LNCaP clone FGC (cell line): ENCODE measurements at places on chromosomes 1 and 21.

DNA sequence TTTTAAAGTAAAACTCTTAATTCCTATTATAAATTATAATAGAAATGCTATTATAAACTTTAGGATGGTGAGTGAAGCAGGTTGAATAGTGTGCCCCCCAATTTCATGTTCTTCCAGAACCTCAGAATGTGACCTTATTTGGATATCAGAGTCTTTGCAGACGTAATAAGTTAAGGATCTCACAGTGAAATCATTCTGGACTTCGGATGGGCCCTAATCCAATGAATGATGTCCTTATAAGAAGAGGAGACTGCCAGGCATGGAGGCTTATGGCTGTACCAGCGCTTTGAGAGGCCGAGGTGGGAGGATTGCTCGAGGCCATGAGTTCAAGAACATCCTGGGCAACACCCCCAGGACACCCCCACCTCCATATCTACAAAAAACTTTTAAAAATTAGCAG is 9.4 kb upstream of the MT1HL1 start:
- no peak for DNase-seq

DNA sequence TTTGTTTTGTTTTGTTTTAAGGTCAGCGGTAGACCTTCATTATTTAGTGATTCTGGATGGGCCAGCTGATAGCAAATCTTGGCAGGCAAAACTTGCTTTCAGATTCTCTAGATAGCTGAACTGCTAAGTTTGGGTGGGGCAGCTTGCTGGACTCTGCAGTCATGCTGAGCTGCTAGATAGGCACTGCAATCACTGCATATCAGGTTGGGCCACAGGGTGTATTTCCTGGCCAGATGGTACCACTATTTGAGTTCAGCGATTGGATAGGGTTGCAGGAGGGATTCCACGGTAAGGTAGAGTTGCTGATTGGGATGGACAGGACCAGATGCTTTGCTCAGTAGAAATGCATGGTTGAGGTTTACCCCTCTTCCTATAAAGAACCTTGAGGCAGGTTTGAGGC is 579.3 kb upstream of the ADGRL4 start:
- no peak for DNase-seq

GRCh38 chr1:90391126-90391525 is 326.0 kb downstream of the BARHL2 start:
- DNase-seq: no peak

DNA sequence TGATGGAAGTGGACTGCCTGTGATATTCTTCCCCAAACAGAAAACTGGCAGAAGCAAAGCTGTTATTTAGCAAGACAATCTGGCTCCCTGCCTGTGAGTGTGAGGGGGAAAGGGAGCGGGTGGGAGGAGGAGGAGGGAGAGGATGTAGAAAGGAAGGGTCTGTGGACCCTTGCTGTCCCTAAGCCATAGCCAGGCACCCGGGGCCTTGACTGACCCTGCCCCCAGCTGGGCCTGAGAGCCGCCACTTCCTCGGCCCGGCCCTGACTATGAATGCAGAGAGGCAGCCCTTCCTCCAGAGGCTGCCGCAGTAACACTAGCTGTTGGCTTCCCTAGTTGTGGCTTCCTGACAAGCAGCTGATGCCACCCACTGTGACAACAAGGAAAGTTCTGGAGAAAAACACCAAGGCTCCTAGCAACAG is 13.9 kb downstream of the PLA2G2F start:
- DNase-seq: no peak

- DNase-seq: no peak
Observed at GRCh38 chr1:229470406-229471043, 36.6 kb upstream of the ACTA1 start.

GRCh38 chr1:80994934-80995333 is 805.8 kb upstream of the ADGRL2 start:
- no peak for DNase-seq

DNA sequence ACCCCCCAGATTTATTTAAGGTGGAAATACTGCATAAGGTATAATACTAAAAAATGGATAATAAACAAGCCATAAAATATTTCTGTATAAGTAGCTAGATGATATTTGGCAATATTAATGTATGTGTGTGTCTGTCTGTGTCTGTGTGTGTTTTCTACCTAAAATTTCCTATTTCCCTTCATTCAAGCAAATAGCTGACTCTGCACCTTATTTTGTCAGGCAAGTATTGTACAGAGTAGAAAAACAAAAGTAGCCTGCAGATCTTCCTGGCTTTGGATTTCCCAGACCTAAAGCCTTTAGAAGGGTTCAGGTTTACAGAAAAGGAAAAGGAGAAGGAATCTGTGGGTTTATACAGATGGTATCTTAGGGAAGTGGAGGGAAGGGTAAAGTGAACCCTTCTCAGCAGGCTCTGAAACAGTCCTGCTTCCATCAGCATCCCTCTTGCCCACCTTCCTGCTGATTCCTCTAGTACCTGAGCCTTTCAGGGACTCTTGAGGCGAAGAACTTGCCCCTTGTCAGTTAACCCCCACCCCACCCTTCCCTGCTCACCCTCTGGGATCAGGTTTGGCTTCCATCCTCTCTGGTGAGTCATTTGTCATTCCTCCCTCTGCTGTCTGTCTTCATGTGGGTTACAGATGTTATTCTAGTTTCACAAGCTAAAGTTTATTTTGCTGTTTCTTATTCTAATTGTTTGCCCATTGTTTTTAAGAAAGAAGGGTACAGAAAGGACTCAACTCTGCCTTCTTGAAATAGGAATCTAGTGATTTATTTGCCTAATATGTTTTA is 21.7 kb upstream of the RGS16 start:
- no peak for DNase-seq

GRCh38 chr1:115186711-115187265 is 97.5 kb upstream of the TSPAN2 start:
- DNase-seq: no peak

GRCh38 chr1:38476850-38477178 is 382.8 kb downstream of the RRAGC start:
- DNase-seq: no peak

GRCh38 chr1:210347112-210347511 is 18.4 kb downstream of the HHAT start:
- DNase-seq: no peak

- DNase-seq: no peak
Observed at GRCh38 chr21:46455575-46456385, 2.9 kb upstream of the DIP2A start.

GRCh38 chr1:60950224-60951063 is 131.9 kb upstream of the NFIA start:
- no peak for DNase-seq

DNA sequence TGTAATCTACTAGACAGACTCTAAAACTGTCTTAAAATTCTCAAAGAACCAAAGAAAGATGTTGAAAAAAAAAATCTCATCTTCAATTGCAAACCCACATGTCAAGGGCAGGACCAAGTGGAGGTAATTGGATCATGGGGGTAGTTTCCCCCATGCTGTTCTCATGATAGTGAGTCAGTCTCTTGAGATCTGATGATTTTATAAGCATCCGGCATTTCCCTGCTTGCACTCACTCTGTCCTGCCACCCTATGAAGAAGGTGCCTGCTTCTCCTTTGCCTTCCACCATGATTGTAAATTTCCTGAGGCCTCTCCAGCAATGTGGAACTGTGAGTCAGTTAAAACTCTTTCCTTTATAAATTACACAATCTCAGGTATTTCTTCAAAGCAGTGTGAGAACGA is 257.0 kb downstream of the HHIPL2 start:
- DNase-seq: no peak

DNA sequence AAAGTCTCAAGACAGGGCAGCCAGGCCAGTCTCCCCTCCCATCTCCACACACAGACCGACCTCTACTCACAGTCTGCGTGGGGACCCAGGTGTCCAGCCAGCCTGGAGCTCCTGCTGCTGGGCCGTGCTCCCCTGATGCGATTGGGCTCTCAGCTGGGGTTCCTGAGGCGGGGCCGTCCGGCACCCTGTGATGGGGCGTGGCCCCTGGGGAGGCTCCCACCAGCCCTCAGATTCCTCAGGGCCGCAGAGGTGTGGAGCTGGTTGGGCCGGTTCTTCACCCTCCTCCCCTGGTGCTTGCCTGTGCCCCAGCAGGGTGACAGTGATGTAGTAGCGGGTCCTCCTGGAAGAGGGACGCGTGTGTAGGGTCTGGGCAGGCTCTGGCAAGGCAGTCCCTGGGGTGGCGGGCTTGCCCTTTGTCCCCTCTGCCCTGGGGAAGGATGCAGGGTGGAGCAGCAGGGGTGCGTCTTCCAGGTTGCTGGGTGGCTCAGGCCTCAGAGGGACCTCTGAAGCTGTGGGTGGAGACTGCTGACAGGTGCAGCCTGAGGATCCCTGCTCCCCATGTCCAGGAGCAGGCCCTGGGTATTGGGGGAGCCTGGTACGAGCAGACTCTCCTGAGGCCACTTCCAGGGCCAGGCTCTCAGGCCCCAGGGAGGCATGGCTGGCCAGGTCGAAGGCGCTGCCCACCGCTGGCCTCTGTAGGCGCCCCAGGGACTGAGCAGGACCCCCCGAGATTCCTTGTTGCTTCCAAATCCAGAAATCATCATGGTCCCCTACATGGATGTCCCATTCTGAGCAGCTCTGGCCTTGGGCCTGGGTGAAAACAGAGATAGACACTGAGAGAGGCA is at the start of gene CRYBG2:
CRYBG2 (minus strand) TSS at position 155 of the 845 bp plus-strand sequence. CDS start 7,473 bp downstream, outside the sequence.
- peak; percentile 14 for DNase-seq

GRCh38 chr1:208090388-208091301 is 153.5 kb downstream of the PLXNA2 start:
- no peak for DNase-seq

DNA sequence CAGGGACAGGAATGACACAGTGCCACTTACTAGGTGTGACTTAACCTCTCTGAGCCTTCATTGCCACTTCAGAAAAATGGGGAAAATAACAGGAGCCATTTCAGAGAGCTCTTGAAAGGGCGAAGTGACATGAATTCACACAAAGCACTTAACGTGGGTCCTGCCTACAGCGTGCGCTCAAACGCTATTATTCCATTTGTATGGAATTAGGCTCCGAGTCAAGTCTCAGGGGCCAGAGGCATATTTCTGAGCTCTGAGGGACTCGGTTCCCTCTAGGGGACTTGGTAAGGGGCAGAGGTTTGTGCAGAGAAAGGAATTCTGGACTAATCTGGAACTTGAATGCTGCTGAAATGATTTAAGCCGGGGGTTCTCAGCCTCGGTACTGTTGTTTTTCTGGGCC is 14.1 kb downstream of the DRAXIN start:
- DNase-seq: no peak

GRCh38 chr1:66095190-66095589 is 302.5 kb downstream of the PDE4B start:
- no peak for DNase-seq

- DNase-seq: no peak
Observed at GRCh38 chr1:225408249-225408648, 19.6 kb downstream of the LBR start.

- DNase-seq: no peak
Observed at GRCh38 chr1:172883844-172884243, 166.9 kb downstream of the TNFSF18 start.

DNA sequence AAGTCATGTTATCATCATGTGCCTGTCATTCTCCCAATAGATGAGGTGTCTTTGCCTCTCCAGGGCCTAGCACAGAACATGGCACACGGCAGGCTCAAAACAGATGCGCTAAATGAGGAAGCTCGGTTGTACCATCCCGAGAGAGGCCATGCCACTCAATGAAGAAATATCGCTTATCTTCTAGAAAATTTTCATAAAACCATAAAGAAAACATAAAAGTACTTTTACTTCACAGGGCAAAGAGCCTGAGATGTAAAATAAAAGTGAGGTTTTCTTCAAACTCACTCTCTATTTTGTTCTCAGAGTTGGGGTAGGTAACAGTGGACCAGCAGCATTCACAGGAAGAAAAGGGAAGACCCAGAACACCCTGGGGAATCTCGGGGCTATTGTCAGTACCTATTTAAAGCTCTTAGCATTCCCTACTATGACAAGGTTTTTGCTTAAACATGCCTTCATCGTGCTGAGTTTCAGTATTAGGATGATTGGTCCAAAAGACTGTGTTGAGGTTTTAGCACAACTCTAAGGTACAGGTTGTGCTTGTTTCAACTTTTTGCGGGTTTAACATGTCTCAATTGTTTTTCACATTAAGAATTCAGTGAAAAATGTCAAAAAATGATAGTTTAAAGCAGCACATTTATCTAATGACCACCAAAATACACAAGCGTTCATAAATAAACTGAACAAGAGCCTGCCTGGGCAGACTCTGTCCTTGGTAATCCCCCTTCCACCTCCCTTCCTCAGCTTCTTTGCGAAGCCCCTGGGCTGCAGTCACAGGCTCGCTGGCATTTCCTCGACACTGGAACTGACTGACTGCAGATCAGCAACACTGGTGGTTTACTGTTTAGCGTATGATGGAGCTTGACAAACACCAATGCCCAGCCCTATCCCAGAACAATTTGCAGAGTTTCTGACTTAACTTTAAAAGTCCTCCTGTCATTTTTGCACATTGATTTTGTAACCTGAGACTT is 55.6 kb downstream of the COQ8A start:
- no peak for DNase-seq

DNA sequence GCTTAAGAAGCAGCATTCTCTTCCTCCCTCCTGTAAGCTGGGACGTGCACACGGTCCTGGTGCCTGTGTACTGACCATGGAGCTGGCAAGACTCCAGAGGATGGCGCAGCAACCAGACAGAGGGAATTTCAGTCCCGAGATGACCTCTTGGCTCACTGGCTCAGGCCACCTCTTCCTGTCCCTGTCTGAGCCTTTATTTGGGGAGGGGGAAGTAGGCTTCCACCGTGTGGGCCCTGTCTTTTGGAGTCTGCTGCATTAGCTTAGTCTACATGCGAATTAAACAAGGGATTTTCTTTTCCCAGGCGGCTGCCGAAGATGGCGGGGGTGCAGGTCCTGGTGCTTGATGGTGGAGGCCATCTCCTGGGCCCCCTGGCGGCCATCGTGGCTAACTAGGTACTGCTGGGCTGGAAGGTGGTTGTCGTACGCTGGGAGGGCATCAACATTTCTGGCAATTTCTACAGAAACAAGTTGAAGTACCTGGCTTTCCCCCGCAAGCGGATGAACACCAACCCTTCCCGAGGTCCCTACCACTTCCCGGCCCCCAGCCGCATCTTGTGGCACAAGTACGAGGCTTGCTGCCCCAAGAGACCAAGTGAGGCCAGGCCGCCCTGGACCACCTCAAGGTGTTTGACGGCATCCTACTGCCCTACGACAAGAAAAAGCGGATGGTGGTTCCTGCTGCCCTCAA is 10.2 kb downstream of the IL24 start:
- DNase-seq: no peak

DNA sequence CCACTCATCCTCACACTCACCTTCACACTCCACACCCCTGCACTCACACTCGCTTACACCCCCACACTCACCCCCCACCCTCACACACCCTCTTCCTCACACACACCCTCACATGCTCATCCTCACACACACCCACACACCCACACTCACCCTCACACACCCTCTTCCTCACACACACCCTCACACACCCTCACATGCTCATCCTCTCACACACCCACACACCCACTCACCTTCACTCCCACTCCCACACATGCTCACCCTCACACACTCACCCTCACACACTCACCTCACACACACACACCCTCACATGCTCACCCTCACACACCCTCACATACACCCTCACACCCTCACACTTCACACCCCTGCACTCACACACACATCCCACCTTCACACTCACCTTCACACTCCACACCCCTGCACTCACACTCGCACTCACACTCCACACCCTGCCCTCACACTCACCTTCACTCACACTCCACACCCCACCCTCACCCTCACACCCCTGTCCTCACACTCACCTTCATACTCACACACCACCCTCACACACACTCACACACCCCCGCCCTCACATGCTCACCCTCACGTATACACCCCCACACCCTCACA is 42.6 kb upstream of the EDN2 start:
- no peak for DNase-seq

GRCh38 chr1:166235728-166236127 is 68.9 kb upstream of the FAM78B start:
- no peak for DNase-seq
